ENCODE measurements at places on chromosomes 12 and 14. TPM values are rescaled to one million over a fixed set of nuclear protein-coding genes. Genes with fewer than 3 reads are reported as not detected.

NPAS3 gene
- polyA plus RNA-seq: not detected

IGF1 gene
- not detected for polyA plus RNA-seq

GRCh38 chr14:89826596-89826995 lies 127.9 kb downstream of the EFCAB11 start:
- peaks cover 20% of the 10 kb centered on the region for H3K36me3 ChIP-seq
- H3K4me3 ChIP-seq: no peak overlapping the region
- no peak for DNase-seq

- no peaks in the 10 kb centered on the region for H3K4me1 ChIP-seq
- no peak overlapping the region for H3K4me3 ChIP-seq
- peaks cover 23% of the 10 kb centered on the region for H3K36me3 ChIP-seq
Measured at GRCh38 chr14:104450811-104451401, 128.7 kb upstream of the C14orf180 start.

DNA sequence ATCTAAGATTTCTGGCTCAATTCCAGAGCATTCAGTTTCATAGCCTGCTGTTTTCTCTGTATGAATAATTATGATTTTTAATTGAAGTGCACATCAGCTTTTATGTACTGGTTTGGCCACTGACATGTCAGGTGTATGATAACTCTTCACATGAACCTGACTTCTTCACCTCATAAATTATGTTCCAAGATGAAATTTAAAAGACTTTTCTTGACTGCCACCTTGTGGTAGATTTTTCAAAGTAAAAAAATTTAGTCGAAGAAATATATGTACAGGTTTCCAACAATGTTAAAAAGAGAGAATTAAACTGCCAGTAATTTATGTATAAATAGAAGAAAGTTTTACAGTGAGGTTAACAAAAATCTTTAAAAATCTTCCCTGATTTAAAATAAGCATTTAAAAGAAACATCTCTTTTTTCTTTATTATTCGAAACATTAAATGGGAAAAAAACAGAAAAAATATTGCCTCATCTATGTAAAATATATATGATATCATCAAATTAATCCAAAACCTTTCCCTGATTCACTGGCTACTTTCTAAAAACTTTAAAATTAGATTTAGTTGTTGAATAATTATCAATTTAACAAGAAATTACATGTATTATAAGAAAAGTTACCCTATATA lies 124.9 kb upstream of the ATXN7L3B start:
- no peaks in the 10 kb centered on the region for H3K36me3 ChIP-seq
- no peaks in the 10 kb centered on the region for H3K4me1 ChIP-seq
- H3K4me3 ChIP-seq: no peak overlapping the region
- no peak overlapping the region for H3K27ac ChIP-seq
- no peaks in the 10 kb centered on the region for H3K27me3 ChIP-seq

GRCh38 chr14:53217316-53217994 lies 64.3 kb upstream of the DDHD1 start:
- H3K27me3 ChIP-seq: no peaks in the 10 kb centered on the region
- H3K4me1 ChIP-seq: peaks cover 10% of the 10 kb centered on the region
- DNase-seq: peak; percentile 70
- H3K27ac ChIP-seq: peak overlapping the region; percentile 13

DNA sequence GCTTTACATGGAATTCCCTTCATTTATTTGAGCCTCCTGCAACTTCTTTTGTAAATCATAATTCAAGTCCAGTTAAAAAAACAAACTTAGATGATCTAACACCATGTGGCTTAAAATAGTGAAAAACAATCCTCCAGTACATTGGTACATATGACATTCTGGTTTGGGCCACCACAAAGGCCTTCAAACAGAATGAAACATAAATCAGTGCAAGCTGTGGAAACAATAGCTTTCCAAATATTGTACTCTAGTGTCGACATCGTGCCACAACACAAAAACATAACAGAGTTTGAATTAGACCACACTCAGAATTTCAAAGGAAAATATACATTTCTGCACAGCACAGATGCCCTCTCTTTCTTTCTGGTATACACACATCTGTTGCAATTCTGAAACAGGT lies 751.3 kb downstream of the SLC6A15 start:
- no peaks in the 10 kb centered on the region for H3K4me1 ChIP-seq
- H3K27me3 ChIP-seq: no peaks in the 10 kb centered on the region
- no peak overlapping the region for H3K27ac ChIP-seq

MGP gene
- not detected for polyA plus RNA-seq

DNA sequence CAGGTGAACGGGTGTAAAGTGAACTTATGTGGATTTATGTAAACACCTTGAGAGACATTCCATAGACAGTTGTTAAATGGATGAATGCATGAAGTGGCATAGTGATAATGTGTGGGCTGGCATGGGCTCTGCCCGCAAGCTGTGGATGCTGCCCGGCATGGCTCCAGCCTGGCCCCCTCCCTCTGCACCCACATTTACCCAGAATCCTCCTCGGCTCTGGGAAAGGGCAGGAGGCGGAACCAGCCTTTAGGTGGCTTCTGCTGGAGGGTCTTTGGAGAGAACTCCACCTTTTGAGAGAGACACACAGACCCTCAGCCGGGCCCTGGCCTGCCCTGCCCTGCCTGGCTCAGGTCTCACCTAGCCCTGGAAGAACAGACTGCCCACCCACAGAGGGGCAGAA lies 18.7 kb downstream of the RASAL1 start:
- H3K4me1 ChIP-seq: peaks cover 4% of the 10 kb centered on the region
- no peak for DNase-seq
- H3K4me3 ChIP-seq: no peak overlapping the region
- H3K27ac ChIP-seq: no peak overlapping the region
- H3K27me3 ChIP-seq: no peaks in the 10 kb centered on the region
- no peaks in the 10 kb centered on the region for H3K36me3 ChIP-seq

ENDOU gene
- polyA plus RNA-seq: not detected

CCDC184 gene
- not detected for polyA plus RNA-seq

DNA sequence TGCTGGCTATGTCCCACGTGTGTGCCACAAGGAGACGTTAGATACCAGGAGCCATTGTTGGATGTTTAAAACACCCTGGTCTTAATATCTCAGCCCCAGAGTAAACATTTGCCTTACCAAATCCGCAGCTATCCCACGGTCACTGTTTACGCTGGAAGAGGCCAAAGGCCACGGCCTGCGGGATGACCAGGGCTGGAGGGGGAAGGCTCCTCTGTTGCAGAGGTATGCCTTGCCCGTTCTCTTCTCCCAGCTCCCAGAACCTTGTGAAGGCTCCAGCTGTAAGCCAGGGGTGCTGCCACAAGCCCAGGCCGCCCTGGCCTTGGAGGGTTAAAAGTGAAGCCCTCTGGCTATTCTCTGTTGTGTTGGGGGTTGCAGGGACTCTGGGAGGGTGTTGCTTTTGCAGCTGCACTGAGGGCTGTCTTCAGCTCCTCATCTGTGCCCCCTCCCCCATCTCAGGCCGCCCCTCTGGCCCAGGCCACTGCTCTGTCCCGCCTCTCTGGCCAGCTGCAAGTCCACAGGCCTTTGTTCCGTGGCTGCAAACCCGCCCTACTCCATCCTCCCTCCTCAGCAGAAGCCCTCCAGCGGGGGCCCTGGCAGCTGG lies 2.5 kb downstream of the PLEKHG3 start:
- no peak overlapping the region for H3K4me3 ChIP-seq
- H3K4me1 ChIP-seq: peaks cover 41% of the 10 kb centered on the region

ADCY6 gene
- not detected for polyA plus RNA-seq

DNA sequence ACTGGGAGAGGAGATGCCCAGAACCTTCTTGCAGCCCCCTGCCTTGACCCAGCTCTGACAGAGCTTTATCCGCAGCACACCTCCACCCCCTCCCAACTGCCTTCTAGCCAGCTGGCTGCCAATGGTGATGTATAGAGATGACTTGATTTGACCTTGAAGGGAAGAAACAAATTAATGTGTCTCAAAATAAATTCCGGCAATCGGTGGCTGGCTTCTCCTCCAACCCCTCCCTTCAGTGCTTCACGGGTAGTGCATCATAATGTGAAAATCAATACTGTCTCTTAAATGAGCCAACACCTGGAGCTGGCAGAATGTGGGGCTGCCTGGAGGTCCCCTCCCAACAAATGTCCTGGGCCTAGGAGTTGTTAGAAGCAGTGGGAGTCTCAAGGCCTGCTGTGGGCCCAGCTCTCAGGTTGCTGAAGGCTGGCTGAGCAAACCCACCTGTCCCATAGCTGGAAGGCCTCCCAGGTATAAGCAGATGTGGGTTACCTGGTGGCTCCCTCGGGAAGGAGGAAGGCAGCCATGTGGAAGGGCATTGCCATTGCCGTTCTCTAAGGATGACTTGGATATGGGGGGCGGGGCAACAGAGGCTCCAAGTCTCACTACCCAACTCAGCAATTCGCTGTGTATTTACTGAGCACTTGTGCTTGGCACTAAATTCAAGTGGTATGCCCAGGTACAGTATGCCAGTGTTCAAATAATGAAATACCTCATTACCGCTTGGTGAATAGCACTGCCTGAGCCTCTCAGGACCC lies 23.2 kb downstream of the HSPB8 start:
- no peaks in the 10 kb centered on the region for H3K4me1 ChIP-seq
- no peaks in the 10 kb centered on the region for H3K27me3 ChIP-seq
- no peak overlapping the region for H3K4me3 ChIP-seq
- no peaks in the 10 kb centered on the region for H3K36me3 ChIP-seq

DNA sequence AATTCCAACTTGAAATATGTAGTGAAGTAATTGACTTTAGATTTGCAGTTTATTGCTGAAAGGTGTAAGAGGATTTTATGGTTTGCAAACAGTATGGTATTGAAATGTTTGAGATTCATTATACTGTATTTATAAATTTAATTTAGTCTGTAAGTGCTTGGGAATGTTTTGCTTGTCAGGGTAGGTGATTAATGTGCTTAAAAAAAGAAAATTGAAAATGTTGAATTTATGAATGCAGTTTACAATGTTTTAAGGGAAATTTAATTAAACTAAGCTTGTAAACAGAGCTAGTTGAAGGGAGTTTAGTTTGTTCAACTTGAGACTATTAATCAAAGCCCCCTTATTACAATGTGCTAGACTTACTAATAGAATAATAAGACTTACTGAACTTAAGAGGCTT lies 18.0 kb upstream of the CRY1 start:
- no peaks in the 10 kb centered on the region for H3K36me3 ChIP-seq
- H3K4me1 ChIP-seq: peaks cover 8% of the 10 kb centered on the region
- no peak for DNase-seq
- no peak overlapping the region for H3K27ac ChIP-seq
- H3K4me3 ChIP-seq: no peak overlapping the region

CHFR gene
- 23.0 TPM for polyA plus RNA-seq

SLC7A7 gene
- 16.2 TPM for polyA plus RNA-seq

CCDC198 gene
- not detected for polyA plus RNA-seq

All from naive B cell (primary cell).